Natural killer cell treated with Interleukin-12 subunit alpha and Interleukin-12 subunit beta and Interleukin-15 and Interleukin-18, amount 100 ng/mL, for 72 hours (primary cell): ENCODE measurements at places on chromosomes 11 and 22.

DNA sequence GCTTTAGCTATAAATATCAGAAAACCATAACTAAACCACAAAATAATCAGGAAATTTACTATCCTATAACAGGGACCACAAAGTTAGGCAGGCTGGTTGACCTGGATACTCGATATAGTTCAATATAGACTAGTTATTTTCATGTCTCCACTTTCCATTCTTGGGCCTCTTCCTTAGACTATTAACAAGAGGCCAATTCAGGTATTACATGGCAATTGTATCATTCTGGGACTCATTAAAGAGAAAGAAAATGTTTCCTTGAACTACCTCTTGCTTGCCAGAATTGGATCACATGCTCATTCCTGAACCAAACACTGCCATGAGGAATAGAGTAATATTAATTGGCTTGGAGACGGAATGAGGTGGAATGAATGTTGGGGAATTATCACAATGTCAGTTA, 76.0 kb downstream of the EIF3M start:
- DNase-seq, result no peak

GRCh38 chr11:106581399-106581798, 436.9 kb downstream of the GUCY1A2 start:
- DNase-seq, result no peak

GRCh38 chr22:49470741-49471503, 356.8 kb downstream of the BRD1 start:
- no peak for DNase-seq

GRCh38 chr11:108807262-108807661, 142.4 kb downstream of the DDX10 start:
- no peak for DNase-seq

GRCh38 chr11:16902182-16902581, 112.0 kb downstream of the PLEKHA7 start:
- no peak for DNase-seq

DNA sequence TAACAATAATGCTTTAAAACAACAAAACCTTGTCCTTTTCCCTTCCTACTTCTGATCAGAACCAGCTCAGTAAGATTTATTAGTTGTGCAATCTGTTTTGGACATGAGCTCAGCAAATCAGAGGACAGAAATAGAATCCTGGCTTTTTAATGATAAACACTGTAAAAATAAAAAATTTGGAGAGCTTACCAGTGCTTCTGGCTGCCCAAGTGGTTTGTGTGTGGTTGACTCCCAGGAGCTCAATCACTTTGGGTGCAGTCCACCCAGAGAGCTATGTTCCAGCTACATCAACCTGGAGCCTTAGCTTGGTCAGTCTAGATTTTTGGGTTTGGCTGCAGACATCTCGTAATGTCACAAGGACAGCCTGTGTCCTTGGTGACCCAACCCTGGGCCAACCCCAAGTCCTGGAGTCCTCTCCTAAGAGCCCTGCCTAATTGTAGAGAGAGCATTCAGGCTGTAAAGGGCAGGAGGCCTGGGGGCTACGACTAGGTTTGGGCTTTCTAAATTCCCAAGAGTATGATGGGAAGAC, 28.5 kb downstream of the CD44 start:
- no peak for DNase-seq

DNA sequence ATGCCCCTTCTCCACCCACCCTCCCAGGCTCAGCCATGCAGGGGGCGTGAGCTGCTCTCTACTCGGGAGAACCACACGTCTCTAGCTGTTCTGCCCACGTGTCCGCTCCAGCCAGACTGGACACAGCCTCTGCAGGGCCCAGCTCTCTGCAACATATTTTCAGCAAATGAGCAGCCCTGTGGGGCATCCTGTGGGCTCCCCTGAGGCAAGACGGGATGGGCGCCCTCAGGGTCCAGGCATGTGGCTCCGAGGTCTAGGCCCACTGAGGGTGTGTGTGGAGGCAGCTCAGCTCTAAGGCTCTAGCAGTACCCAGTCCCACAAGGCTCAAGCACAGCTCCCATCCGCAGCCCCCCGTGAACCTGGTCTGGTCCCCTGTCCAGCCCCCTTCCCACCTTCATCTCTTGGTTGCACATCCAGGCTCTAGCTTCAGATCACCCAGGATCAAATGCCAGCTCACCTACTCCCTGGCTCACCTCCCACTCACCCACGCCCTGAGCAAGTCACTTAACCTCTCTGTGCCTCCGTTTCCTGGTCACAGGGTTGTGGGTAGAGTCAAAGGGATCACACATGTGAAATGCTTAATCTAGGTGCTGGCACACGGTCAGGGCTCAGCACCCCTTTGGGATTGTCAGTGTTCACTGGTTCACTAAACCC, 57.8 kb upstream of the TCF20 start:
- DNase-seq, result no peak

- DNase-seq, result no peak
These were observed 37.9 kb downstream of the PIWIL3 start for GRCh38 chr22:24736526-24737053.

DNA sequence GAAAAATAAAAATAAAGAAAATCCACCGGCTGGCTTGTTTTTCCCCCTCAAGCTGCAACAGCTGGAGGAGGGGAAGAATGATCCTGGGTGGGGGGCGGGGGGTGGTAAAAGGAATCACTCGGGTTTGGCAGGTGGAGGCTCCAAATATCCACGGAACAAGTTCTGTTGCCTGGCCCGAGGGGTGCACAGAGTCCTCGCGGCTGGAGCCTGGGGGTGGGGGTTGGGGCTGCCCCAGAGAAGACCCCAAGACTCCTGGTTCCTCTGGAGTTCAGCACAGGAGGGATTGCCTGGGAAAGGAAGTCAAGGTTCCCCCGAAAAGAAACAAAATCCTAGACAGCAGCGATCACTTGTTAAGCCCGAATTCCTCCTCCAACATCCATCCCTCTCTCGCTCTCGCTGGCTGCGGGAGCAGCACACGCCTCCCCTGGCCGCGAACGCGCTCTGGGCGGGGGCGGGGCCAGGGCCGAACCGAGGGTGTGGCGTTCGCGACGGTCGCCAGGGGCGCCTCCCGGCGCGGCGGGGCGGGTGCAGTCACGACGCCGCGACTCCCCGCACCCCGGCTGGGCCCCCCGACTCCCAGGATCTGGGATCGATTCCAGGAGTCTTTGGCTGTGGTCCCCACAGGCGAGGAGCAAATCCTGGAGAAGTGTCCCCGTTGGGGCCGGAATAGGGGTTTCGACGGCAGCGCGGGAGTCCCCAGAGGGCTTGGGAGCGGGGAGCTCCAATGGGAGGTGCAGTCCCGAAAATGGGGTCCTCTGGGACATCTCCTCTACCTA, at the start of gene KCNA4:
TSS of gene KCNA4 (minus strand) at position 443 of the 776 bp plus-strand sequence. CDS start 4,352 bp downstream, outside the sequence.
- DNase-seq, result no peak

DNA sequence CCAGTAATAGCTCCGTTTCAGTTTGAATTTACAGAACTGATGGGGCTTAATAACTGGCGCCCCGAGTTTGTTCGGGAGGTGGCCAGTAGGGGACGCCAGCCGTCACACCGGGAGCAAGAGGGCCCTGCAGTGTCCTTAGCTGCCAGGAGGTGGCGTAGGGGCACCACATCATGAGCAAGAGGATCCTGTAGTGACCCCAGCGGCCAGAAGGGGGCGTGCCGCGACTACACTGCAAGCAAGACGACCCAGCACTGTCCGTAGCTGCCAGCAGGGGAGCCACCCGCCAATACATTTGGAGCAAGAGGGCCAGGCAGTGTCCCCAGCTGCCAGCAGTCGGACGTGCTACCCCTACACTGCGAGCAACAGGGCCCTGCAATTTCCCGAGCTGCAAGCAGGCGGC, 663.7 kb upstream of the B3GAT1 start:
- no peak for DNase-seq

GRCh38 chr22:23384923-23385677, 195.0 kb downstream of the IGLL1 start:
- DNase-seq, result peak; percentile 49

DNA sequence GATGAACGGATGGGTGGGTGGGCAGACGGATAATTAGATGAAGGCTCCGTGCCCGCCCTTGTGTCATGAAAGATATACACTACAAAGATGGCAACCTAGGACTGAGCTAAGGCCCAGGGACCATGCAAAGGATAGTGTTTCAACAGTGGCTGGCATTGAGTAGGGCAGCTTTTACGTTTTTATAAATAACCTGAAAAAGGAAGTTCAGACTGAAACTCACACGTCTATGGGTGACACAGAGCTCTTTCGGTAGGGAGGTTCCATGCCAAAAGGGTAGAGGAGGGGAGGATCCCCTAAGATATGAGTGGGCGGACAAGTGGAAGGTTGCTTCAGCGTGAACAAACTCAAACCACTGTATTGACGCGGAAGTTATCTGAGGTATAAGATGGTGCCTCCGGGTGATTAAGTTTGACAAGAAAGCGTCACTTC, 90.5 kb downstream of the UBASH3B start:
- DNase-seq, result peak; percentile 89

DNA sequence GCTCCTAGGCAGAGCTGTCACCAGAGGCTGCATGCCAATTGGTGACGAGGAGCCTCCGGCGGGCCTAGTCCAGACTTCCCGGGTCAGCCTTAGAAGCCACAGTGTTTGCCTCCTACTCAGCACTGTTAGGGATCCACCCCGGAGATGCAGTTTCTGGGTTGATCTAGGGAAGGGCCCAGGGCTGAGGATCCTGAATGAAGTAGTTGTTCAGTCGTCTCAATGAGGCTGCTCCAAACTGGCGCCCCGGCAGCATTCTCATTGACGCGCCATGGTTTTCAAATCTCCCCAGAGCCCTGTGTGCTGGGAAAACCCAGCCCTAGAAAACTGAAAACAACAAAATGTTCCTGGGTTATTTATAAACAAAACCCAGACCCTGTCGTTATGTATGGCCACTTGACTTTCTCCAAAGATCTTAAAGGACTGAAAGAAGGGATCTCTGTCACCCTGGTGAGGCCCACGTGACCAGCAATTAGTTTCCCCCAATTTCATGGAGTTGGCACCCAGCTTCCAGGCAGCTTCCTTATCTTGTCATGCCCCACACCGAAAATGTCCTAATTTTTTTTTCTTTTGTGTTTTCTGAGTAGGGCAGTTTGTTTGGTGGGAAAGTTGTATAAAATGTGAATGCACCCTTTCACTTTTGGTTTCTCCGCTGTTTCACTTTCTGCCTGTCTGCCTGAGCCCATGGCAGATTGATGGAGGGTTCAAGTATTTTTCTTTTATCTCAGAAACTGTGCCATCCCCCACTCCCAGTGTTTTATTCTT, 2.0 kb upstream of the EHD1 start:
- no peak for DNase-seq

DNA sequence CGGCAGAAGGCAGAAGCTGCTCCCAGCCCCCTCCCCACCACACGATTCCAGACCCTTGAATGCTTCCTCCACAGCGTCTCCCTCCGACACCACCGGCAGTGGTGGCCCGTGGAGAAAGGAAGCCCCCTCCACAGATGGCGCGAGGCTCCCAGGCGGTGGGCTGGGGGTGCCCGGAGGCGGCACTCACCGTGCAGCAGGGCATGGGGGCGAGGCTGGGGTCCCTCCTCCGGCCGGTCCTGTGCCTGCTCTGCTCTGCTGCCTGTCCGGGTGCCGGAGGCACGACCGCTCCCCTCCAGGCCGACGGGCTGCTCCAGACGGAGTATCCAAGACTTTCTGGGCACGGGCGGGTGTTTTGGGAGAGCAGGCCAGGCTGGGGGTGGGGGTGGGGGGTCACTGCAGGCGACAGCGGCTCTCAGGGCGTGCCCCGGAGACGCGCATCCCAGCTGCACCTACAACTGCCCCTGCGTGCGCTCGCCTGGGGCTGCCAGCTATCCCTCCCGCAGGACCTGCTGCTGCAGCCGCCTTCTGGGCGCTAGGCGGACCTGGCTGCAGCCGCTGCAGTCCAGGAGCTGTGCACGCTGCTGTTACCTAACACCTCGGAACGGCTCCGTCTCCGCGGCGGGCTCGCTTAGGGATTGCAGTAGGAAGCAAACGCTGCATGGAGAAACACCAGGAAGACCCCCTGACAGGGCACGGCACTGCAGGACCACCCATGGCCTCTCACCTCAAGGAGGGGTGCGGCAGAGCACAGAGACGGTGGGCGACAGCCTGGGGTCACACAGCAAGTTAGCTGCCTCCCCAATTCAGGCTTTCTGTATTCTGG, 15.2 kb downstream of the MRGPRG start:
- no peak for DNase-seq

GRCh38 chr22:20244691-20245576, 23.2 kb downstream of the RTN4R start:
- DNase-seq, result peak; percentile 72

- DNase-seq, result no peak
These were observed 2.1 kb downstream of the UBE2L3 start for GRCh38 chr22:21569459-21570170.

DNA sequence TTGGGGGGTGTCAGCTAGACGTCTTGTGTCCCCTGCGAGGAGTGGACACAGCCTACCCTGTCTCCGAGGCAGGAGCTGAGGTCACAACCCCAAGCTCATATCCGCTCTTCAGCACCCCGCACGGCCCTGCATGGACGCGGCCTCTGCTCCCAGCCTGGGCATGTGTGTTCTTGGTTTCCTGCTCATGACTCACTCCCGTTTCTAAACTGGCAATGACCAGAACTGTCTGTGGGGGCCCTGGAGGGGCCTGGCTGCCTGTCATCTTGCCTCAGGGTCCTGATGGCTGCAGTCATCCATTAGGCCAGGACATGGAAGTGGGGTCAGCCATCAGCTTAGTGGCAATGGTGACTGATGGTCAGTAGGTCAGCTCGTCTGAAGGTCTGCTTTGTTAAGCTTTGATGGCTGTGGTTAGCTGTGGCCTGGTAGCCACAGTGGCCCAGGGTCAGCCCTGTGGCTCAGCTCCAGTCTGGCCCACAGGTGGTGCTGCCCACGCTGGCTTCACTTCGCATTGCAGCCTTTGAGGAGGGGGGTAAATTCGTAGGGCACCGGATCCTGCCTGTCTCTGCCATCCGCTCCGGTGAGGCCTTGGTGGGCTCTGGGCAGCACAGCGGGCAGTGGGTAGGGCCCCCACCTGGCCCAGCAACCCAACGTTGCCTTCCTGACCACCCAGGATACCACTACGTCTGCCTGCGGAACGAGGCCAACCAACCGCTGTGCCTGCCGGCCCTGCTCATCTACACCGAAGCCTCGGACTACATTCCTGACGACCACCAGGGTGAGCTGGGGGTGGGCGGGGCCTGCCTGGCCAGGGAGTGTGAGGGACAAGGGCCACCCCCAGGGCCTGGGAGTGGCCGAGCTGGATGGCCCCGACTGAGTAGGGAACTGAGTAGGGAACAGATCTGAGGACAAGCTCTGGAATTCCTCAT, 12.0 kb downstream of the PLCB3 start:
- no peak for DNase-seq

DNA sequence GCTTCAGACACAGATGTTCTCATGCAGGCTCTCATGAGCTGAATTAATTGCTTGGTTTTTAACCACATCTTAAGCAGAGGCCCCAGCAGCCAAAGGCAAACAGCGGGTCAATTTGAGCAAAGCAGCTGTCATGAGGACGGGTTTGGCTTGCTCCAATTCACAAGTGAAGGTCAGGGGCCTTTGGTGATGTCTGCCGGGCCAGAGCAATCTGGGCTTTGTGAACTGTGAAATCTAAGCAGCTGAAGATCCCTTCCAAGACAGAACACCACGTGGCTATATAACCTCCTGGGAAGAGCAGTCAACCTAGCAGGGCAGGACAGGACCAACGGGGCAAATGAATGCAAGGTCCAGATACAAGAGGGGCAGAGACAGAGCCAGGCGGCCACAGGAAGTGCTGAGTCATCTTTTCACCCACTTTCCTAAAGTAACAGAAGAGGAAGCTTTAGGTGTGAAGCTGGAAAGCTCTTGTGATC, 187.3 kb upstream of the B3GAT1 start:
- DNase-seq, result peak; percentile 13

- DNase-seq, result no peak
These were observed 275.8 kb downstream of the FAT3 start for GRCh38 chr11:92500453-92500852.

- no peak for DNase-seq
These were observed 504.3 kb downstream of the FAM181B start for GRCh38 chr11:82229341-82229740.

GRCh38 chr11:43130616-43131015, 181.2 kb upstream of the API5 start:
- no peak for DNase-seq

- DNase-seq, result no peak
These were observed 27.2 kb upstream of the CHRM4 start for GRCh38 chr11:46418751-46419150.
